ENCODE measurements at places on chromosomes 6 and 20.

- DNase-seq, result no peak
These were observed 184.5 kb upstream of the MARCKS start for GRCh38 chr6:113672491-113673149.

DNA sequence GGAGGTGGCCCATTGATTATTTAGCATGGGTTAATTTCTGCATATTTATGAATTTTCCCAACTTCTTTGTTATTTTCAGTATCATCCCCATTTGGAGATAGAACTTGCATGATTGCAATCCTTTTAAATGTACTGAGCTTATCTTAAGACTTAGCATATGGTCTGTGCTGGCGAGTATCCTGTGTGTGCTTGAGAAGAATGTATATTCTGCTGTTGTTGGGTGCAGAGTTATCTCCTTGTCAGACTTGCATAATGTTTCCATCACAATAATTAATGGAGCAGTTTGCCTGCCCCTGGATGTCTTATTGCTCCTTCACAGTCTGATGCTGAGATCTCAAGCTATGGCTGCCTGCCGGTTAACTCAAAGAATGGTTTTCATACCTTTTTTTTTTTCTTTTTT is 112.6 kb downstream of the CDYL start:
- DNase-seq, result no peak

DNA sequence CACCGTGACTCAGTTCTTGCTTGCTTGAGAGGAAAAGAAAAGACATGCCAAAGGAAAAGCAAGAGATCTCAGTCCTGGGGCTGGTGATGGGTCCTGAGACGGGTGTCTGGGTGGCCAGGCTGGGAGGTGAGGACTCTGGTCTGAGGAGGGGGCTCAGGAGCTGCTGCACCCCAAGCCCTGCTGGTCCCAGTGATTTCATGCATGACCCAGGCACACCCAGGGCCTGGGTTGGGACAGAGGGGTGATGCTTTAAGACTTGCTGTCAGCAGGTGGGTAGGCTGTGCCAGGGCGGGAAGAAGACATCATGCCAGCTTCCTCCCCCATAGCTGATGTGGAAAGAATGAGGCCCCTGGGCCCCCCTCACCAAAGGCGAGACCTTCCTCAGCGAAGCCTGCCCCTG is 65.1 kb upstream of the PMEPA1 start:
- DNase-seq, result no peak

- no peak for DNase-seq
These were observed 10.2 kb downstream of the ZSCAN23 start for GRCh38 chr6:28433119-28433518.

GRCh38 chr20:61320691-61321425 is 68.8 kb downstream of the CDH4 start:
- no peak for DNase-seq

- DNase-seq, result no peak
These were observed 201.6 kb downstream of the FOXA2 start for GRCh38 chr20:22382742-22383141.

- DNase-seq, result no peak
These were observed 71.8 kb upstream of the KHDRBS2 start for GRCh38 chr6:62357835-62358234.

- DNase-seq, result no peak
These were observed 33.9 kb downstream of the MBOAT1 start for GRCh38 chr6:20178327-20178726.

DNA sequence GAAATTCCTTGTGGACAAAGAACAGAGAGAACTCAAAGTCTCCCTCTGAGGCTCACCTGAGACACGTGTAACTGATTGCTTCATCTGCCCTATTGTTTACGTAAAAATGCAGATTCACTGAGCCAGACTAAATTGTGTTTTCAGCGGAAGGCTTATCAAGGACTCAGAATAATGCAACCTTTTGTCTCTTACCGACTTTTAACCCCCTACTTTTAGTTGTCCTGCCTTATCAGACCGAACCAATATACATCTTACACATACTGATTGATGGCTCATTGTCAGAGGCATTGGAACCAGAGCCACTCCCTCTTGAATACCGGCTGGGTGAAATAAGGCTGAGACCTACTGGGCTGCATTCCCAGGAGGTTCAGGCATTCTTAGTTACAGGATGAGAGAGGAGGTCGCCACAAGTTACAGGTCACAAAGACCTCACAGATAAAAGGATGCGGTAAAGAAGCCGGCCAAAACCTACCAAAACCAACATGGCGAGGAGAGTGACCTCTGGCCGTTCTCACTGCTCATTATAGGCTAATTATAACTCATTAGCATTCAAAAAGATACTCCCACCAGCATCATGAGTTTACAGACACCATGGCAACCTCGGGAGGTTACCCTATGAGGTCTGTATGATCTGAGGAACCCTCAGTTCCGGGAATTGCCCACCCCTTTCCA is 95.5 kb upstream of the ZNF184 start:
- no peak for DNase-seq

All from T-helper 1 cell (primary cell).